ENCODE measurements at places on chromosomes 7 and 10. TPM values are rescaled to one million over a fixed set of nuclear protein-coding genes. Genes with fewer than 3 reads are reported as not detected.

THSD7A gene
- total RNA-seq = 47.2 TPM

TMEM26 gene
- total RNA-seq = 0.09 TPM

SPDYE1 gene
- total RNA-seq = not detected

PDK4 gene
- 4.2 TPM for total RNA-seq

PAPOLB gene
- total RNA-seq = under 0.01 TPM

BTBD16 gene
- 0.09 TPM for total RNA-seq

CCT6A gene
- total RNA-seq = 275 TPM

Data from endothelial cell of coronary artery (primary cell).